ENCODE measurements at places on chromosomes 11 and 22.

DNA sequence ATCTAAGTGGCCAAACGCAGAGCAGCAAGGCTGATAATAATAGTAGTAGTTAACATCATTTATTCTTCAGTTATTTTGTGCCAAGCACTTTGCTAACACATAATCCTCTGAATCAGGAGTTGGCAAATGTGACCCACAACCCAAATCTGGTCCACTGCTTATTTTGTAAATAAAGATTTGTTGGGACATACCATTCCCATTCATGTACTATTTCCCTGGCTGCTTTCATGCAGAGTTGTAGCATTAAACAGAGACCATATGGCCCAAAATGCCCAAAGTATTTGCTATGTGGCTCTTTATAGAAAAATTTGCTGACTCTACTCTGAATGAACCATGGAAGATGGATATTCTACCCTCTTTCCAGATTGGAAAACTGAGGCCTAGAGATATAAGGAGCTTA lies 50.3 kb downstream of the COMMD9 start:
- no peak for DNase-seq

DNA sequence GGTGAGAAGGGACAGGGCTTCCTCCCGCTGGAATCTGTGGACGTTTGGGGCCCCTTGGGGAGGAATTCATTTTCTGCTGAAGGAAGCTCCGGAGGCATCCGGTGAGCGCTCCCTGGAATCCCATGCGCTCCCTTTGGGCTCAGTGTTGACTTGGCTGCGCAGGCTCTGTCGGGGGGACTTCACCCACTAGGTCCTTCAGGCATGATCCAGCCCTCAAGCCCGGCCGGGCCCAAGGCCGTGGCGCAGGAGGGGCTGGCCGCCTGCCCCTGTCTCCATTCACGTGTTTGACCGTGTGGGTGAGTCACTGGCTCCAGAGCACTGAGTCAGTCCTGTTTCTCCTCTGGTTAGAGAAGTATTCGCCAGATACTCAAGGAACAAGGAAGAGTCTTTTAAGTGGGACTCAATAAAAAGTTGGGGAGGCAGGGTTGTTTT lies 1.4 kb downstream of the CTTN start:
- DNase-seq = no peak

DNA sequence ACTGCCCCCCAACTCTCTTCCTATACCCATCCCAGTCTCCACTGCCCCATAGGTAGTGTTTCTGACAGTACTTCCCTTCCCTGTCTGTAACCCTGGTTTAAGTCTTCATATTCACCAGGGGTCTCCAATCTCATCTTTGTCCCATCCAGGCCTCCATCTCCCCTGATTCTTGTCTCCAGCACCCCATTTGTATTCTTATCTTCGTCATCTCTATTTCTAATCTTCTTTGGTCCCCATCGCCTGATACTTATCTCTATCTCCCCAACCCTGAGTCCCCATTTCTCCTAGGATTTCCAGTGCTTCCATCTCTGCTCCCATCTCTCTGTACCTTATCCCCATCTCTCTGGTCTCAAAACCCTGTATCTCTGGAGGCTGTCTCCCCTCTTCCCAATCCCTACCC lies 1.8 kb downstream of the PHOX2A start:
- no peak for DNase-seq

GRCh38 chr11:1879941-1880720 lies 11.6 kb downstream of the PRR33 start:
- DNase-seq = no peak

DNA sequence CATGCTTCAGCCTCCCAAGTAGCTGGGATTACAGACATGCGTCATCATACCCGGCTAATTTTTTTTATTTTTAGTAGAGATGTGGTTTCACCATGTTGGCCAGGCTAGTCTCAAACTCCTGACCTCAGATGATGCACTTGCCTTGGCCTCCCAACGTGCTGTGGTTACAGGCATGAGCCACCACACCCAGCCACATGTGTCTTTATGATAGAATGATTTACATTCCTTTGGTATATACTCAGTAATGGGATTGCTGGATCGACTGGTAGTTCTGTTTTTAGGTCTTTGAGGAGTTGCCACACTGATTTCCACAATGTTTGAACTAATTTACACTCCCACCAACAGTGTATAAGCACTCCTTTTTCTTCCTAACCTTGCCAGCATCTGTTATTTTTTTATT lies 276.2 kb downstream of the METTL15 start:
- DNase-seq = no peak
